ENCODE measurements at places on chromosomes 1 and 21. TPM values are rescaled to one million over a fixed set of nuclear protein-coding genes. Genes with fewer than 3 reads are reported as not detected.

DNA sequence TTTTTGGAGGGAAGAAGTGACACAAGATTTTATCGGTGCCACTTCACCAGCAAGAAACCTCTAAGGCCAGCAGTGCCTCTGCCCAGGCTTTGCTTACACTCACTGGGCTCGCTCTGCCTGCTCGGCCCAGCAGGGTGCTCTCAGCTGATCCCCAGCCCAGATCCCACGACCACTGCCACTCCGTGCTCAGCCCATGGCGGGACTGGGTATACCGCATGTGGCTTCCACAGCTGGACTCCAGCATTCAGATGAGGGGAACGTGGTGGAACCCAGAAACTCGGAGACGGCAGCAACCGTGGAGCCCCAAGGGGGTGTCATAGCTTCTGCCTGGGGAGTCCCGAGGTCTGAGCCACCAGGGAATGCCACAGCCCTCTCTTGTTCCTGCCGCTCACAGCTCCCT is 12.9 kb downstream of the USP25 start:
- no peak for DNase-seq

The PODN gene
- total RNA-seq = not detected

GRCh38 chr1:31618916-31619846 is 1.7 kb downstream of the HCRTR1 start:
- no peak for DNase-seq

- no peak for DNase-seq
Observed at GRCh38 chr1:33219886-33220661, 36.2 kb upstream of the ZNF362 start.

DNA sequence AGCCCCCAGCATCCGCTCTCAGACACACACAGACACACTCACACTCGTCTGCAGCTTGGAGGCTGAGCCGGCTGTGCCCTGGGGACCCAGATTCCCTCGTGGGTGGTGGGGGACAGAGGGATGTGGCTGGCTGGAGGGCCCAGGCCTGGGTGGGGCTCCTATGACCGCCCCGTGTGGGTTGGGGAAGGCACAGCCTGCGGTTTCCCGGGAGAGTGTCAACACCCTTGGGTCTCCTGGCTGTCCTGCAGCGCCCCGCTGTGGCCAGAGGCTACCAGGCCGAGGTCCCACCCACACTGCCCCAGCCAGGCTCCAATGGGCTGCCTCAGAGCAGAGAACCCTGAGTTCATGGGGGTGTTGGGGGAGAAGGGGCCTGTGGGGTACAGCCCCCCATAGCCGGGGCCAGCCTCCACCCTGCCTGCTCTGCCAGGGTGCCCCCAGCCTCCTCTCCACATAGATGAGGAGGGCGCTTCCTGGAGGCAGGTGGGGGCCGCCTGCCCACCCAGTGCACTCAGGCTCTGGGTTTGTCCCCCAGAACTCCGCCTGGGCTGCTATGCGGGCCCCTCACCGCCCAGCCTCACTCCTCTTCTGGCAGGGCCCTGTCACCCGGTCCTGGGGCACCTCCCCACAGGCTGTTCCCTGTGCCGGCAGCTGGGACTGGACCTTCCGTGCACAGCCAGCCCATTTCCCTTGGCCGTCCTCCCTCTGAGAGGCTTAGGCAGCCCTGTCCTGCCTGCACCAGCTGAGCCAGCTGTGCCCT is at the start of gene TTC34:
Gene TTC34 (minus strand): TSS at position 159 of the 757 bp plus-strand sequence. CDS start 866 bp downstream, outside the sequence.
- DNase-seq = peak; percentile 38

DNA sequence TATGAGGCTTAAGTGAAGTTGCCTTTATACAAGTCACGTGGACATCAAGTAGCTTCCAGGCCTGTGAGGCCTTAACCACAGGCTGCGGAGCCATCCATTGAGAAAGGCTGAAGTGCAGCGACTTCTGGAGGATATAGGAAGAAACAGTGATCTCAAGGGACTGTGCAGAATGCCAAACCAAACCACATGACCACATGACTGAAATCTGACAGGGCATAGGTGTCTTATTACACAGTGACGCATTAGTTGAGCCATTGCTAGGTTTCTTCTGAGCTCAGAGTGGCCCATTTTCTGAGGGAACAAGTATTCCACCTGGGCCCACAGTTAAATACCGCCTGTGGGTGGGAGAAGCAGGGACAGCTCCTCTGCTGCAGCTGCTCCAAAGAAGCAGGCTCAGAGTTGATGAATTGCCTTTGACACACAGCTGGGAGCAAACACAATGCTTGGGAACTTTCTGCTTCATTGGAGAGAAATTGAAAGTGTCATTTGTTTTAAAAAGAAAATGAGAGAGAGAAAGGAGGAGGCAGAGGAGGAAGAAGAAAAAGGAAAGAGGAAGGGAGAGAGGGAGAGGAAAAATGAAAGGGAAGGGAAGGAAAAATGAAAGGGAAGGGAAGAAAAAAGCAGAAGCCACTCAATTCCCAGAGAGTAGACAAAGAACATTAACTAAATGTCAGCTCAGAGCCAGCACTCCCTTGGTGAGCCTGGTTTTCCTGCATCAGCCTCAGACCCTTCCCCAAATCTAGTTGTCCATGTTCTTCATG is 94.4 kb downstream of the COLGALT2 start:
- DNase-seq = no peak

DNA sequence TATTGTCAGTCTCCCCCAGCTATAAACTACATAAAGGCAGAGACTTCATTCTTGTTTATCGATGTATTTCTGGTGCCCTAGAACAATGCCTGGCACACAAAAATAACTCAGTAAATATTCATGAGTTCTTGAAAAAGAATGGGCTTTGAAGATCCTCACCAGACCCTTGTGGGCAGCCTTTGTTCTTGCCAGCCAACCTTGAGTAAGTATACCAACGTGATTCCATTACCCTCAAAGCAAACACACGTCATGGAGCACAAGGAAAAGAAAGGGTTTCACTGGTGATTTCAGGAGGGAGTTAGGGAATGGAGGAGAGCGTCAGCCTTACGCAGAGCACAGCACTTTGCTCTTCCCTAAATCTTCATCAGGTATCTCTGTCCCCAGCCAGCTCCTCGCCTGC is 29.4 kb downstream of the NMNAT2 start:
- DNase-seq = no peak
